Stimulated activated CD4-positive, alpha-beta T cell treated with anti-CD3 and anti-CD28 coated beads, TNF-alpha, amount 100 ng/mL, for 24 hours (primary cell): ENCODE measurements at places on chromosomes 4 and X.

DNA sequence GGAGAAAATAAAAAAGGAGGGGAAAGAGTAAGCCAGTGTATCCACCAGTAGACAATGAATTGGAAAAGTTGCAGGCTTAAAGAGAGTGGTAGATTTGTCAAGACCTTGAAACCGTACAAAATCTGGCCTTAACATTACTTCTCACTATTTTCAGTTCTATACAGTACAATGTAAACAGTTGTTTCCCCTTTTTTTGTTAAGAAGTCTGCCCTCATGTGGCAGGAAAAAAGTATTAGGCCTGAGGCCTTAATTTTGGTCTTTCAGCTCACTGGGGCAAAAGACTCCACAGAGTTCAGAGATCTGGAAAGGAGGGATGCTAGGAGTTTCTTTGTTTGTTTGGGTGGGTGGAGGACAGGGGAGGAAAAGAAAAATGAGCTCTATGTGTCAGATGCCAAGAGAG lies 92.8 kb upstream of the CCDC160 start:
- DNase-seq: no peak

- no peak for DNase-seq
Measured at GRCh38 chr4:182144626-182145333, 98.4 kb upstream of the TENM3 start.

- DNase-seq: no peak
Measured at GRCh38 chr4:73613130-73613529, 7.1 kb downstream of the RASSF6 start.

DNA sequence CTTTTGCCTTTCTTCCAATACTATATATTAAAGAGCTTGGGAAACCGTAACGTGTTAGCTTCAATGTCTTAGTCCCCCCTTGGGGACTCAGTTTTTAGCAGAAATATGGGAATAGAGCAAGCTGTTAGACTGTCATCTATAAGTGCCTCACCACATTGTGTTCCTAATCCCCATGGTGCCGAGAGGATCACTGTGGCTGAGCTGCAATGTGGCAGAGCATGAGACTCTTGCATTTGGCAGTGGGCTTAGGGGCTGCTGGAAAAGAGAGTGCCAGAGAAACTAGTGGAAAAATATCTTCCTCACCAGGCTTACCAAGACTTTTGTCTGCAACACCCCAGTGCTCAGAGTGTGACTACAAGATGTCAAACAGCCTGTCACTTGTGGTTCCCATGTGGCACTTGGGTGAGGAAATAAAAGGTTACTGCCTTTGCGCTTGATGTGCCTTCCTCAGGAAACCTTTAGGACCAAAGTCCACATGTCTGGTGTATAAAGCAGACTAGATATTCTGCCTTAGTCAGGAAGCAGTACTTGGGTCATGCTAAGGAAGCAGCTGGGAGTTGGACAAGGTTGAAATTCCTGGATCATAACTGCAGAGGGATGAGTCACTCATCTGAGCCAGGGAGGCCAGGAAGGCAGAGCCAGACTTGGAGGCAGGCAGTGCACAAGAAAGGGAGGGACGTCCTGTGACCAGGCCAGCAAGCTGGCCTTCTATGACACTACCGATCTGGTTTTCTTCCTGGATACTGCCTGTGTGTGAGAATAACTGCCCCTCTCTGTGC lies 9.7 kb upstream of the MAGEA4 start:
- no peak for DNase-seq

GRCh38 chr4:183360161-183360919 lies 38.1 kb upstream of the CLDN24 start:
- DNase-seq: no peak

DNA sequence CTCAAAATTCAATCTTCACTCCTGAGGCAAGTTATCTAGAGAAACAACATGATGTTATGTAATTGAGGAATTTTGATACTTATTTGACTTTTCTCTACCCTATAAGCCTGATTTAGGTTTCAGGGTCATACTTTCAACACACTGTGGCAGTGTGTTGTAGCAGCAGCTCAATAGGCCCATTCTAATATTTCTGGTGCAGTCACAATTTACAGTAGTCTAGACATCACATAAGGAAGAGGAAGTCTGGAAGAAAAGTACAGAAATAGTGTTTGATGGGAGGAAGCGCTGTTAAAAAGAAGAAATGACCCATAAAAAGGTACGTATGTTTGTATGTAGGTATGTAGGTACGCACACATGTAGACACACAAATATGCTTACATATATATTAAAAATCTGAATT lies 194.3 kb downstream of the ARHGAP24 start:
- no peak for DNase-seq

DNA sequence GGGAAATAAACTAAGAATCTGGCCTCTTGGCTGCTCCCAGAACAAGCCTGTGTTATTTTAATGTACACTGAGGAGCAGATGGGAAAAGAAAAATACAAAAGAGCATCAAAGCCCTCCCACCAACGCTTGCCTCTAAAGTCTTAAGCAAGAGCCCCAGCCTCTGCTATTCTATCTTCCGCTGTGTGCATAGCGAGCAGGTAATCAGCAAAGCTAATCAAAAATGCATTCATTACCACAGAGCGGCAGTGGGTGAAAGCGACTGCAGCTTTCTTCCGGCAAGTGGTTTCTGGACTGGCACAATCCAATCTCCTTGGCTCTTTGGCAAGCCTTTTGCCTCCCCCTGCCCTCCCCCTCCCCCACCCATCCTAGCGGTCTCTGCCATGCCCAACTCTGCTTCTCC lies 13.5 kb upstream of the GRIA3 start:
- DNase-seq: no peak
